Tibial nerve (tissue), 4 donors: ENCODE measurements at places on chromosomes 7 and 10. TPM values are rescaled to one million over a fixed set of nuclear protein-coding genes. Genes with fewer than 3 reads are reported as not detected.

DNA sequence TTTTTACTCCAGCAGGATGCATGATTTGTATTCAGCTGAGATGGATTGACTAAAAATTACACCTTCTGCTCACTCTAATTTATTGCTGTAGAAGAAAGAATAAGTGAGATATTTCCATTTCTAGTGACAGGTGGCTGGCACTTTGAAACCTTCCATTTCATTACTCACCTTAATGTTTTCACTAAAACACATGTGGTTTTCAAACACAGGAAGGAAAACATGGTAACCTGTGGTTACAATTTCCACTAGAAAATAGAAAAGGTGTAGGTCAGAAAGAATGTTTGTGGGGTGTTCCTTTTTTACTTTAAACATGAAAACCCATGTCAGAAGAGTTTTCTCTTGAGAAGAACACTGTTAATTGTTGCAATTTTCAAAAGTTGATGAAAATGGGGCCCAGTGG lies 12.0 kb upstream of the PRKCQ start:
- no peaks in the 10 kb centered on the region for H3K27me3 ChIP-seq
- no peak overlapping the region for H3K4me3 ChIP-seq
- H3K36me3 ChIP-seq, result no peaks in the 10 kb centered on the region
- no peak for DNase-seq

- no peaks in the 10 kb centered on the region for H3K4me1 ChIP-seq
- no peaks in the 10 kb centered on the region for H3K27me3 ChIP-seq
- no peak for DNase-seq
- H3K27ac ChIP-seq, result no peak overlapping the region
- H3K4me3 ChIP-seq, result no peak overlapping the region
- H3K36me3 ChIP-seq, result no peaks in the 10 kb centered on the region
These were observed 101.1 kb downstream of the RAB11FIP2 start for GRCh38 chr10:117945651-117946050.

- no peak overlapping the region for H3K4me3 ChIP-seq
- no peaks in the 10 kb centered on the region for H3K4me1 ChIP-seq
- no peaks in the 10 kb centered on the region for H3K36me3 ChIP-seq
- H3K27ac ChIP-seq, result no peak overlapping the region
These were observed 37.1 kb downstream of the MXI1 start for GRCh38 chr10:110244550-110244949.

DNA sequence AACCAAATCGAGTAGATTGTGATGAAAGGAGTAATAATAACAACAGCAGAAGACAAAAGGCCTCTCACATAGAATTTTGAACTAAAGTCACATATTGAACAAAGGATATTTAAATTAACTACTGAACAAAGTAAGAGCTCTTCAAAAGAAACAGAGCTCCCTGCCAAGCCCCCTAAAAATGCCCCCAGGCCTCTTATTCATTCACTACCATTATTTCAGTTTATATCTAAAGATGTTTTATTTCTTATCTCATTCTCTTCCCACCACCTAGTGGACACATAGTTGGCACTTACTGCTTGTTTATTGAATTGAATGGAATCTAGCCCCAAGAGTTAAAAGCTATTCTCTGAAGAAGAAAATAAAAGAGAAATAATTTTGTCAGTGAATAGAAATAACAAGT lies 37.4 kb downstream of the VCL start:
- no peak overlapping the region for H3K27ac ChIP-seq
- no peak for DNase-seq
- H3K36me3 ChIP-seq, result no peaks in the 10 kb centered on the region
- H3K27me3 ChIP-seq, result no peaks in the 10 kb centered on the region
- H3K4me3 ChIP-seq, result no peak overlapping the region

DNA sequence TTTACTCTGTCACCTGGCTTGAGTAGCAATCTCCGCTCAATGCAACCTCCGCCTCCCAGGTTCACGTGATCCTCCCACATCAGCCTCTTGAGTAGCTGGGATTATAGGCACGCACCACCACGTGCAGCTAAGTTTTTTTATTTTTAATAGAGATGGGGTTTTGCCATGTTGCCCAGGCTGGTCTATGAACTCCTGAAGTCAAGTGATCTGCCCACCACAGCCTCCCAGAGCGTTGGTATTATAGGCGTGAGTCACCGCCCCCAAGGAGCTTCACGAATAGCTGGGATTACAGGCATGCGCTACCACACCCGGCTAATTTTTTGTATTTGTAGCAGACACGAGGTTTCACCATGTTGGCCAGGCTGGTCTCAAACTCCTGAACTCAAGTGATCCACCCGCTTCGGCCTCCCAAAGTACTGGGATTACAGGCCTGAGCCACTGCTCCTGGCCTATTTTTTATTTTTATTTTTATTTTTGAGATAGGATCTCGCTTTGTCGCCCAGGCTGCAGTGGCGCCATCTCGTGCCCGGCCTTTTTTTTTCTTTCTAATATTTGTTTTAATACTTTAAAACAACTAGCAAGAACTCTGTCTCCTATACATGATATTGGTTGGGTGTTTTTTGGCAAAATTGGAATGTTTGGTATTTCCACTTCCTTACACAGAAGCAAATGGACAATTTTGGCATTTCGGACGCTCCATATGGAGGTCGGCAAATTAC lies 1.1 kb downstream of the EFCAB10 start:
- no peak overlapping the region for H3K27ac ChIP-seq
- H3K36me3 ChIP-seq, result no peaks in the 10 kb centered on the region
- DNase-seq, result no peak
- peaks cover 5% of the 10 kb centered on the region for H3K4me1 ChIP-seq
- H3K27me3 ChIP-seq, result no peaks in the 10 kb centered on the region
- H3K4me3 ChIP-seq, result no peak overlapping the region

SSC4D gene
- total RNA-seq, result not detected

HOXA7 gene
- total RNA-seq, result 12.9 TPM

KIF11 gene
- 0.90 TPM for total RNA-seq
